ENCODE measurements at places on chromosomes 3 and 15.
A peak's percentile ranks its signal among the peaks of the same experiment; 100 is the strongest.

- no peak for DNase-seq
These were observed 137.9 kb downstream of the SUCLG2 start for GRCh38 chr3:67516496-67516895.

GRCh38 chr3:164459521-164460151 lies 618.7 kb downstream of the SI start:
- no peak for DNase-seq

GRCh38 chr15:72820278-72820677 lies 36.7 kb upstream of the ADPGK start:
- no peak for DNase-seq

DNA sequence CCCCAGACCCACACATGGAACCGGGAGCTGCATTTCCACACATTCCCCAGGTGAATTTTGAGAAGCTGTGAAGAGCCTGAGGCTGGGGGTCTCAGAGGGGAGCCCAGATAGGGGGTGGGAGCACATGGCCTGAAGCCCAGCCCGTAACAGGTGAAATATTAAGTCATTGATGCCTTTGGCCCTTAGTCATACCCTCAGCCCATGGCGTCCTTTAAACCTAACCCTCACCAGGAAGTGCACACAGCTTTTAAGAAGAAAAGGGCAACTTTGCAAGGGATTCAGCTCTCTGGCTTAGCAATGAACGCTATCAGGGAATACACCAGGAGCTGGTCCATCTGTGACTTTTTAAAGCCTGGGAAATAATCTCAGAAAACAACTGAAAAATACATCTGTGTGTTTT lies 40.6 kb downstream of the WNT7A start:
- no peak for DNase-seq

- DNase-seq = no peak
These were observed 26.3 kb downstream of the ARHGEF3 start for GRCh38 chr3:56775445-56775837.

- no peak for DNase-seq
These were observed 70.4 kb downstream of the HES1 start for GRCh38 chr3:194206320-194206719.

- no peak for DNase-seq
These were observed 269.0 kb downstream of the OXSM start for GRCh38 chr3:26058901-26059321.

GRCh38 chr3:5245927-5246326 lies 58.4 kb downstream of the EDEM1 start:
- DNase-seq = no peak

DNA sequence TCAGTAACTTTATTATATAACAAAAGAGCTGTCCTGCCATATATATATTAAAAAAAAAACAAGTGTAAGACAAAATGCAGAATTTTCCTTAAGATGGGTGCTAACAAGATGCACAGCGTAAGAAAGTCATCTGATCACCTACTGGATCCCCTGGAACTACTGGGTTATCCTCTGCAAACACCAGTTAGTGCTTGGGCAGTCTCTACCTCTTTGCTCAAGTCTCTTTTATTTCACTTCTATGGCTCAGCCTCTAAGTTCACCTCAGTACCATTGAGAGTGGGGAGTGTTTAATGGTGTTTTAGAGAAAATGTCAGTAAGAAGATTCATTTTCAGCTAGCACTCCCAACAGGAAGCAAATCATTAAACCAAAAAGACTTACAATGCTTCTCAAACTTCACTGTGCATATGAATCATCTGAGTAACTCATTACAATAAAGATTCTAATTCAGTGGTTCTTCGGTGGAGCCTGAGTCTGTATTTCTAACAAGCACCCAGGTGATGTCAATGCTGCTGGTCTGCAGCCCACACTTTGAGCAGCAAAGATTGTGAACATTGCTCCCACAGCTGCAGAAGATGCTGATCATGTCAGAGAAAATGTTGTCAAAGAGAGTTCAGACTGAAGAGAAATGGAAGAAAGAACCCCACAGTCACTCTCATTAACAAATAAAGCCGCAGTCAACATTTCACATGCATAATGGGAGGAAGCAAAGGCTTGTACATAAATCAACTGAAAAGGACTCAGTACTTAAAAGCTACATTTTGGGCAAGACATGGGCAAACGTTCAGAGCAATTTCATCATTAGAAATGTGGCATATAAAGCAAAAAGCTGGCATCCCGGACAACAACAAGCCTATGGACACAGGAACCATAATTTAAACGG lies 227.1 kb upstream of the ATP11B start:
- DNase-seq = no peak

DNA sequence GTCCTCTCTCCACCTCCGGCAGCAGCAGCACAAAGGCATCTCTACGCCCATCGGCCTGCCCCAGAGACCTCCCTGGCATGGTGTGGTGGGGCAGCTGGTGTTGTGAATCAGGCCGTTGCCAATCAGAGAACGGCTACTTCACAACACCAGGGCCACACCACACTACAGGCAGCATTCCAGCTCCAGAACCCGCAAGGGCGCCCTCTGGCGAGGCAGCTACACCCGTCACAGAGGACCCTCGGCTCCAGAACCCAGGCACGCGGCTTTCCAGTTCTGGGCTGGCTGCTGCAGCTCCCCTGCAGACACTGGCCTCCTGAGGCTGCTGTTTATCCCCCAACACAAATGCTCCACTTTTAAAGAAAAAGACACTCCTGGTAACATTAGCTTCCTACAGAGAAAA lies 127.5 kb upstream of the TOPAZ1 start:
- peak; percentile 59 for DNase-seq

DNA sequence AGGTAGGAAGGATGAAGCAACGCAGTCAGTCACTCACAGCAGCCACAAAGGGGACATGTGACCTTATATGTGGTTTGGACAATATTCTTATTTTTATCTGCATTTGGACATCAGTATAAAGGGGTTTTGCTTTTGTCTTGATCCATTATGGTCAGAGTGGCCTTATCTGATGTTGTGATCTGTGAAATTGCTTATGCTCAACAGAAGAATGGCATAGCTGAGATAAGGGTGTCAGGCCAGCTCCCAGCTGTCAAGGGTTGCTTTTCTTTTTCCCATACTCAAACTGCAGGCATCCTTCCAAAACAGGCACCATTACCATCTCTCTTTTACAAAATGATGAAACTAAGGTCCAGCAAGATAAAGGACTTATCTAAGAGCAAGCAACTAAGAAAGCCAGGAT lies 28.1 kb downstream of the DCLK3 start:
- no peak for DNase-seq

Data from activated CD4-positive, alpha-beta T cell treated with anti-CD3 and anti-CD28 coated beads, Interleukin-2, amount 50 U/mL, for 48 hours (primary cell).